ENCODE measurements at places on chromosomes 3 and 15.

- DNase-seq, result no peak
These were observed 38.1 kb downstream of the ST3GAL6 start for GRCh38 chr3:98801043-98801747.

DNA sequence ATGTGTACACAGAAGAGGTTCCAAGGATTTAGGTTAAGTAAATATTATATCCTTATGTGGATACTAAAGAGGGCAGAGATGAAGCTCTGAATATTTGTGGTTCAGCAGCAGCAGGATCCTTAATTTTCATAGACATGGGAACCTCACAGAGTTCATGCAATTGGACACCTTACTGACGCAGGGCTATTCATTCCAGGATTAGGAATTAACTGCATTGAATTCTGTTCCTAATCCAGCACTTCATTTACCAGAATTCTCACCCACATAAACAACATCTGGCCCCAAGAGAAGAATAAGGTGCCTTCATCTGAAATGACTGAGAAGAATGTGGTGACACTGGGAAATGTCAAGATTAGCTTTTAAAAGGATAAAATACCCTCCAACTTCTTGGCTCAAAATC, 62.4 kb downstream of the ADAMTS9 start:
- DNase-seq, result no peak

- no peak for DNase-seq
These were observed 229.8 kb upstream of the PLSCR5 start for GRCh38 chr3:146834917-146835316.

GRCh38 chr3:8865697-8866096, 96.3 kb upstream of the OXTR start:
- DNase-seq, result no peak

DNA sequence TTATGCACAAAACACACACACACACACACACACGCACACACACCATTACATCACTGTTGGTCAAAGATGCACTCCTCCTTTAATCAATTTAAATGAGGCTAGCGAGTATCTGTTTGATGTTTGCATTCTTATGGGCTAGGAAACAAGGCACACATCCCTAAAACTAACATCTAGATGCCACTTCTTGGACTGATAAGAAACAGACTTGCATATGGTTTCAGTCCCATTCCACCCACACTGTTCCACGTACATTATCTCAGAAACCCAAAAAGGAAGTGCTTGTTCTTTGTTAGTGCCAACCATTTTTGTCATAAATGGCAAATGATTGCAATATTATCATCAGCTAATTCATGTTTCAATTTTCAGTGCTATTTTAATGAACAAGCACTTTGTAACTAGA, 69.5 kb downstream of the CCR1 start:
- DNase-seq, result no peak

- DNase-seq, result no peak
These were observed 72.1 kb downstream of the APBA2 start for GRCh38 chr15:28957606-28958498.

GRCh38 chr3:36393563-36393962, 13.3 kb downstream of the STAC start:
- no peak for DNase-seq

- no peak for DNase-seq
These were observed 74.9 kb downstream of the RAD18 start for GRCh38 chr3:8888301-8888915.

- DNase-seq, result peak; percentile 0
These were observed 371.7 kb upstream of the GBE1 start for GRCh38 chr3:82133070-82133606.

GRCh38 chr3:25856902-25857518, 67.1 kb downstream of the OXSM start:
- no peak for DNase-seq

GRCh38 chr3:131723343-131723742, 220.6 kb upstream of the MRPL3 start:
- DNase-seq, result no peak

DNA sequence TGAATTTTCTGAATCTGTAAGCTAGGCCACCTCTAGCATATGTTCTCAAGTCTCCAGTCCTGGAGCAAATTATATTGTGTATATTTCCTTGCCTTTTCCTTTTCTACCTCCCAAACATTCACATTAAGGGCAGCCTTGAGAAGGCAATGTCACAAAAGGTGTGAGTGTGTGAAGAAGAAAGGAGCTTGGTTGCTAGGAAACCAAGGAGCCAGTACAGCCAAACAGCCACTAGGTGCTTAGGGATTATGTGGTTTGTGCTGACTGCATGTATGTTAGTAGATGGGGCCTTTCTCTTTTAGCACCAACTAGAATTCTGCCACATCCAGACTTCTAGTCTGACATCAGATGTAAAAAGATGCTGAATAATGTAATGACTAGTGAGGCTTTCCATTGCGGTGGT, 118.8 kb upstream of the DAZL start:
- DNase-seq, result no peak

DNA sequence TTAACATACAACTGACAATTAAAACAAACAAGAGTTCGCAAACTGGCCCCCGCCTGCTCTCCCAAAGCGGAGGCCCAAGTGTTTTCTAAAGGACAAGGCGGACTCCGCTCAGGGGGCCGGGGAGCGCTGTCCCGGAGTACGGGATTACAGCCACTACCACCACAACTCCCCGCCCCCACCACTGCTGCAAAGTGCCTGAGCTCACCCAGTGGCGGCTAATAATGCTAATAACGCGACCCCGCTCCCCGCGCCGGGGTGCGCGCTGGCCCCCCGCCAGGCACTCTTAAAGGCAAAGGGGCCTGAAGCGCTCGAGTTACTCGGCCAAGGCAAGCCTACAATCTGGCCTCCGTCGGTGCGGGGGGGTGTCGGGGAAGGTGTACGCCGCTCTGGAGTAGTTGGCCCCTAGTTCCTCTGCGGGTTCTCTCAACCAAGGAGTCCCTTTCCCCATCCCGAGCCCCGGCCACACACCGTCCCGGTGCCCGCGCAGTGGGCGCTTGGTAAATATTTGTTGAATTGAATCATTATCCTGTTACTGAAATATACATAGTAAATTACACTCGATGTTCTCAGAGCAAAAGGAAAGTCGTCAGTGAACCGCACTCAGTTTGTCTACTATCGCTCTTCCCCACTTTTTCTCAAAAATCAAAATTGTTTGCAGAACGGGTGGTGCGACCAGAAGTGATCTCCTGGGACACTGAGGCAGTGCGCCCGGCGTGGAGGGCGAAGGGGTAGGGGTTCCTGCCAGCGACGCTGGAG, 827 bp downstream of the WNT5A start:
- no peak for DNase-seq

- DNase-seq, result no peak
These were observed 145.5 kb upstream of the TPM1 start for GRCh38 chr15:62896969-62897486.

- no peak for DNase-seq
These were observed 71.7 kb downstream of the RPLP1 start for GRCh38 chr15:69524296-69524695.

DNA sequence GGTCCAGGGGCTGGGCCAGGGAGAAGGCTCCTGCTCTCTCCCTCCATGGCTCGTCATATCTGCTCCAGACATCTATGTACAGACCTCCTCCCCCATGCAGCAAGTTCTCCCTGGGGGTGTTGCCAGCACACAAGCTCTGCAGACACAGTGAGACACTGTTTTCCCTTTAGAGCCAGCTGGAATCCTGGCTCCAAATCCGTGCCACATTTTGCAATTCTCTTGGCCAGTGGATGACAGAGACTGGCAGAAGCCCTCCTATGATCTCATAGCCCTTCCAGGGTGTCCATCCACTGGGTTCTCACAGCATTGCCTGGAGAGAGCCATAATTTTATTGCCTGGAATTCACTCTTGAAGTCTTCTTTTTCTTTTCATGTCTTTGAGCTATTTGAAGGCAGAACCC, 203.9 kb downstream of the TLE3 start:
- DNase-seq, result no peak
